ENCODE measurements at places on chromosomes 7 and 10. TPM values are rescaled to one million over a fixed set of nuclear protein-coding genes. Genes with fewer than 3 reads are reported as not detected.

The STMP1 gene
- total RNA-seq: 6.6 TPM

The CFAP69 gene
- total RNA-seq: 1.8 TPM

The ZNF736 gene
- 5.5 TPM for total RNA-seq

The NSUN6 gene
- total RNA-seq: 9.6 TPM

GRCh38 chr10:120432209-120432608 lies 24.8 kb upstream of the PLPP4 start:
- no peak for DNase-seq

GRCh38 chr7:132636581-132636980 lies 60.3 kb upstream of the PLXNA4 start:
- no peak for DNase-seq

GRCh38 chr10:124561206-124561605 lies 99.6 kb downstream of the LHPP start:
- DNase-seq: no peak

DNA sequence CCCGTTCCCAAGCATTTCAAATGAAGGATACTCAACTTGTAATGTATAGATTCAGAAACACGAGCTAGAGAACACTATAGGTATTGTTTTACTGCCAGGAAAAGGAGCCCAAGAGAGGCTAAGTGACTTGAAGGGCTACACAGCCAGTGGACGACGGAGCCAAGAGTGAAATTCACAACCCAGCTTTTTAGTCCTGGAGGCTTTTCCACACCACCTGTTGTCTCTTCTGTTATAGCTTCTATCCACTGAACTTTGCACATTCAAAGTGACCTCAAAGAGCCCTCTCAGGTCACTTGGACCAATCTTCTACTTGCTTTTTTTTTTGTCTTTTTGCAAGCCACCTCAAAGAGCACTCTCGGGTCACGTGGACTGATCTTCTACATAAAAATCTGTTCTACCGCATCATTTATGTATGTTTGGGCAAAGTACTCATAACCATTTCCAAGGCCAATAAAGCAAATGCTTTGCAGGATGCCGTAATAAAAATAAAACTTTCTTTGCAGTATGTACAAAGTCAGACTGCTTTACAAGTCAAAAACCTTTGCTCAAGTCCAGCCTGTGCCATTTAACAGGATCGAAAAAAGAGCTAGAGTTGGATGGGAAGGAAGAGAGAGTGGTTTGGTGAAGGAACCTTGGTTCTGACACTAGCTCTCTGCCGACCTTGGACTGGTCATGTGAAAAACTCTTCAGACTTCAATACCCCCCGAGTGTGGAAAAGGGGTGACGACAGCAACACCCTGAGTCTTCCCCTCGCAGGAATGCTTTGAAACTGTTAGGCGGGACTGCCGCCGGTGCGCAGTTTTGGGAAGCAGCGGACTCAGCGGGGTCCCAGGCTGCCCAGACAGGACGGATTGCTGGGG lies 821 bp downstream of the SLC35B4 start:
- no peak for DNase-seq

DNA sequence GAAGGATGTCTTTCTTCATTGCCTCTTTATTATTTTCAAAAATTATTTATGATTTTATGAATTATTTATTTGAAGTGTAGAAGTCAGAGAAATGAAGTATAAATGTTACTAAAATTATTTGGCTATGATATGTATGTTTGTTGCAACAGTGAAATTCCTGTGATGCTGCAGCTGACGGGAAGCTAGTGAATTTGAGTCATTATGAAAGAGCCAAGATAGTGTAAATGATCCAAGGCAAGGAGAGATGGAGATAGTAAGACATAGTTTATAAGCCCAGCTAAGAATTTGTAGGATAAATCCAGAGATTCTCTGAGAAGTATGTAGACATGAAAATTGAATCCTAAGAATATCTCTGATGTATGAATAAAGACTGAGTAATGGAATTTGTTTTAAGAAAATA lies 30.8 kb downstream of the CASD1 start:
- no peak for DNase-seq

DNA sequence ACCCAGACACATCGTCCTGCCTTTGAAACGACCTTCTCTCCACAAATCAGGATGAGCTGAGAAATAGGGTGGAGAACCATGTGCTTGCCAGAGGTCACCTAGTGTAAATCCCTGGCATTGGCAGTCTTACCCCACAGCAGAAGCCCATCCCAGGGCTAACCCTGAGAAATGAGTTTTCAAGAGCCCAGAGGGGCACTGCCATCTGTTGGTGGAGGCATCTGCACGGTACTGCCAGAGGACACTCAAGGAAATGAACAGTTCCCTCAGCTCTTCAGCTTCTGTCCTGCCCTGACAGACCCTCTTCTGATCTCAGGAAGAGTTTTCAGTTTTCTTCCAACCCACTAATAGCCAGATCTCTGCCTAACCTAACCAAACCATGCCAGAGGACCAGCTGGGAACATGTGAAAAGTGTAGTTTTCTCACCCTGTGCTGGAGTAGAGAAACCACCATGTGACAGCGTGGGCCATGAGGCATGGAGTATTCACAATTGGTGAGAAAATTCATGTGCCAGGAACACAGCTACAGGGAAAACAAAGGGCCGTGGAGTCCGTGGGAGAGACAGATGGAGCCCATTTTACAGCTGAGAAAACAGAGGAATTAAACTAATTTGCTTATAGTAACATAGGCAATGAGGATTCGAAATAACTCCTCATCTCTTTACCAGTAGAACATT lies 37.7 kb upstream of the ITPRID1 start:
- no peak for DNase-seq

- no peak for DNase-seq
Observed at GRCh38 chr10:130914367-130914766, 397.2 kb downstream of the TCERG1L start.

GRCh38 chr10:93095225-93095624 lies 21.5 kb downstream of the CYP26A1 start:
- DNase-seq: no peak

GRCh38 chr7:13225068-13225467 lies 537.6 kb downstream of the ARL4A start:
- no peak for DNase-seq
